ENCODE measurements at places on chromosomes 6 and 20.

DNA sequence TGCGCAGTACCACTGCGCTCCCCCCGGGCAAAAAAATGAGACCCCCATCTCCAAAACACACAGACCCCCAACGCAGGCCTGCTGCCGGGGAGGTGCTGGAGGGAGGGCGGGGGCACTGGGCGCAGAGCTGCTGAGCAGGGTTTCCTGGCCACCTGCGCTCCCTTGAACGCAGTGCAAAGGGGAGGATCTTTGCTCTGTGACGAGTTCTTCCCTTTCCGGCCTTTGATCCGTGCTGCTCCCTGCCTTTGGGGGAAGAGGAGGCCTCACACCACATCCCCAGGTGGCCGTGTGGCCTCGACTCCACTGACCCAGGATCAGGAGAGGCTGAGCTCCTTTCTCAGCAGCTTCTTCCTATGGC is 8.9 kb upstream of the COL20A1 start:
- DNase-seq, result no peak

GRCh38 chr6:90003069-90003795 is 109.0 kb downstream of the GJA10 start:
- DNase-seq, result no peak

GRCh38 chr20:63830841-63831588 is at the start of gene ZBTB46:
Gene ZBTB46 (minus strand): TSS chr20:63831264. CDS start chr20:63790757, 40,507 bp downstream.
- peak; percentile 46 for DNase-seq

DNA sequence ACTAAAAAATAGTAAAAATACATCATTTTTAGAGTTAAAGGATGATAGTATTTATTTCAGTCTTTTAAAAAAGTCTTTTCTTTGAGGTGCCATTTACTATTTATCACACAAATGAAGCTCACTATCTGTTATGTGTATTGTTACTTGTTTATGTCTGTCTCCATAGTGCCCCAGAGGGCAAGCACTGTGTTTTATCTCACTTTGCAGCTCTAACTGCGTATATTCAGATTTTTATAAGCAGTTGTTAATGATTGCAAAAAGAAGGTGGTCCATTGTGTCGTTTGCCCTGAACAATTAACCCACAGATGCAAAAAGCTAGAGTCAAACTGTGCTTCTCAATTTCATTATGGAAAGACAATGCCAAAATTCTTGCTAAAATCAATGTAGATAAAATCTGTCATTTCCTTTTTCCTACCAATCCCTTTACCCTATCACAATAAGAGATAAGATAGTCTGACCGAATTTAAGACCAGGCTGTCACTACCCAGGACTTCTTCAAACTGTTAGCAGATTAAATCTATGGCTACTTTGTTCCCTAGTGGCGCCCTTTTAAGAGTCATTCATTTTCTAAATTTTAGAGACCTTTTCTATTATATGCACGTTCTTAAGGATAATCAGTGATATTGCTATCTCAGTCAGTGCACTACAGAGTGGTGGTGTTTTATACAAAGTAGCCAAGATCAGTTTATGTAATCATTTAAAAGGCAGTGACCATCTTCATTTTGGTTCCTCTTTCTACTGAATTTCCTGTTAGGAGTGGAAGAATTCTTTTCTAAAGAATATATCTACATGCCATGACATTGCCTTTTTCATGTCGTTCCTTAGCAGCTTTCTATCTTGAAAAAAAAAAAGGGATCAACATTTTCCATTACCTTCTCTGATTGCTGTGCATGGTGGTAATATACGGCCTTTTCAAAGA is 133.1 kb upstream of the PRDM1 start:
- peak; percentile 98 for DNase-seq

DNA sequence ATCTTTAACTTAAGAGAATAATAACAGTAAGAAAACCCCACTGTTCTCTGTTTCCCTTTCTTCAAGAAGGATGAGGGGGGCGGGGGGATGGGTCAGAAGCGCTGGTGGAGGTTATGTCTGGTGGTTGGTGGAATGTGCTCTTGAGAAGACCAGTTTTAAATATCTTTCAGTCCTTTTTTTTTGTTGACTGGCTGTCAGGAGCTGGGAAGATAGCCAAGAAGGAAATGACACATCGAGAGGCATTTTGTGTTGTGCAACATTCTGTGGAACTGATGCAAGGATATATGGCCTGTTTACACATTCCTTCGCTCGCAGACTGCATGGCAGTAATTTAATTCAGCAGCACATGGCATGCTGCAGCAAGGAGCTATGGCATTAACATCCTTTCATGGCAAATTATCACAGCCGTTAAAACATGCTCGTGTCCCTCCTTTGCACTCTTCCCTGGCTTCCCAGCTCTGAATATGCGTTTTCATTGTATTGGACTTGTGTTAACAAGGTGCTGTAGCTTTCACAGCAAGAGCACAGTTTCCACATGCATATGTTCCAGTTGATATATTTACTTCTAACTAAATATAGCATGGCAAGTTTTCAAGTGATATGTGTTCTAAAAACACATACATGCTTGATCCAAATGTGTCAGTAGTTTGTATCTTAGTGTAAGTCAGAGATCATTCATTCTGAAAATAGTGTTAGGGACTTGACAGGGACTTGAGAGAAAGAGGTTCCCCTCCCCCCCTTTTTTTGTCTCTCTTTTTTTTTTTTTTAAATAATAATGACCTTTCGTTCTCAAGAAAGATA is 68.2 kb upstream of the SUPT3H start:
- DNase-seq, result peak; percentile 98

DNA sequence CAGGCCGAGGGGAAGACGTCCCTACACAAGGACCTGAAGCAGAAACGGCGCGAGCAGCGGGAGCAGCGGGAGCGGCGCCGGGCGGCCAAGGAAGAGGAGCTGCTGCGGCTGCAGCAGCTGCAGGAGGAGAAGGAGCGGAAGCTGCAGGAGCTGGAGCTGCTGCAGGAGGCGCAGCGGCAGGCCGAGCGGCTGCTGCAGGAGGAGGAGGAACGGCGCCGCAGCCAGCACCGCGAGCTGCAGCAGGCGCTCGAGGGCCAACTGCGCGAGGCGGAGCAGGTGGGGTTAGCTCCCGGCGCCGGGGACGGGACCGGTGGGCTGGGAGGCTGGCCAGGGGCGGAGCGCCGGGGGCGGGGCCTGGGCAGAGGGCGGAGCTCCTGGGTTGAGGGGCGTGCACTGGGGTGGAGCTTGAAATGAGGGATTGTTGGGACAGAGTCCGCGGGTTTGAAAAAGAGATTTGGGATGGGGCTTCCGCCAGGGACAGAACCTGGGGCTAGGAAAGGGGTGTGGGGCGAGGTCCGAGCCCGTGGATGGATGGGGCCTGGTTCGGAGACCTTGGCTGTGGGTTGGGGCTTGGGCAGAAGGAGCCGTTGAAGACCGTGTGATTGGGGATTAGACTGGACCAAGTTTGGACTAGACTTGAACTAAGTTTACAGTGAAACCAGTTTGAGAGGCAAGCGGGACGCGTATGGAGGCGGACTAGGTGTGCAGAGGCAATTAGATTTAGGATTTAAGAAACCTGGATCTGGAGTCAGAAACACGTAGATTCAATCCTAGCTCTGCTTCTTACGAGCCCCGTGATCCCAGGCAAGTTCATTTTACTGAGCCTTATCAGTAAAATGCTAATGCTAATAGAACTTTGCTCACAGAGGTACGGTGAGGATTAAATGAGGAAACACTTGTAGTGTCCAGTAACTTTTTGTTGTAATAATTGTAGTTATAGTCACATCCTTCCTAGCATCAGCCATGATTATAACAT is 20.9 kb downstream of the DEF6 start:
- peak; percentile 96 for DNase-seq

- DNase-seq, result no peak
Measured at GRCh38 chr6:91449539-91449938, 862.7 kb upstream of the MAP3K7 start.

DNA sequence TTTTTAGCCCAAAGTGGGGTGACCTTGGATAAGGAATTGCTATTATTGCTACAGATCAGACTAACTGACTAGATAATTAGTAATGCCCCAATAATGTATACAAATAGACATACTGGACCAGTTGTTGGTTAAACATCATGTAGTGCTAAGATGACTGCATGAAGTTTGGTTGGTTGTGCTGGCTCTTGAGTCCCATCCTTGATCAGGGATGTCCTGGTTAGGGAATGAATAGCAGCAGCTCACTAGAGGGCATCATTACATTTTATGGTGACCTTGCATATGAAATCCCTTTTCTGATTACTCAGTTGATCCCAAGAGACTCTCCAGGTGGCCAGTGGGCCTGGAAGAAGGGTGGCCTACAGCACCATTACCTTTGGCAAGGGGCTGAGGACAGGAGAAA is 10.9 kb downstream of the TPBG start:
- no peak for DNase-seq

DNA sequence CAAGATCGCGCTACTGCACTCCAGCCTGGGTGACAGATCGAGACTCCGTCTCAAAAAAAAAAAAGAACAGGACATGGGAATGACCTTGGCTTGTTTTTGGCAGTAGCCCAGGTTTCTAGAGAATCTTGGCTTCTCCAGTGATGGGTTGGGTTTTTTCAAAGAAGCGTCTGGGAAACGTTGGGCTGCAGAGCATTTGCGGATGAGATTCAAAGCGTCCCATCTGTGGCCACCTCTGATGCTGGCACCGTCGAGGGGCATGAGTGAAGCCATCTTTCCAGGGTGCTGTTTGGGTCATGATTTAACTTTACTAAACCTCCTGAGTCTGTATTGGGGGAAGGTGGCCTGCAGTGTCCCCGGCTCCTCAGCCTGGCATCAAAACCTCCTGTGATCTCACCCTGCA is 43.2 kb upstream of the SRF start:
- no peak for DNase-seq

All from mesendoderm (in vitro differentiated cells).